ENCODE measurements at places on chromosomes 2 and 18.

DNA sequence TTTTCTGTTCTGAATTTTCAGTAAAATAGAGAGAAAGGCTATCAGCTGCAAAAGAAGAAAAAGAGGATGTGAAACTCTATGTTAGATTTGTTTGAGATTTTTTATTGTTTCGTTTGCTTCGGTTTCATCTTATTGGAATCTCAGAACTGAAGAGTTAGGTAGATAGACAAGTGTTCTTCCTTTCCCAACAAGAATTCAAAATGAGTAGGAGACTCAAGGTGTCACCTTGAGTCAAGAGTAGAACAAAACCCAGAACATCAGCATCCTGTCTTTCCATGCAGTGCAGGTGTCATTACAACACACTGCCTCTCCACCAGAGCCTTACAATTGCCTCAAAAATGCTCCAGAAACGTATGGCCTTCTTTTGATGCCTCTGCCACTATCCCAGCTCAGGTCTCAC lies 21.1 kb downstream of the NBAS start:
- DNase-seq = no peak

GRCh38 chr2:239545741-239546392 lies 145.0 kb upstream of the HDAC4 start:
- peak; percentile 25 for DNase-seq

- no peak for DNase-seq
Measured at GRCh38 chr18:34528177-34528576, 181.9 kb upstream of the DTNA start.

DNA sequence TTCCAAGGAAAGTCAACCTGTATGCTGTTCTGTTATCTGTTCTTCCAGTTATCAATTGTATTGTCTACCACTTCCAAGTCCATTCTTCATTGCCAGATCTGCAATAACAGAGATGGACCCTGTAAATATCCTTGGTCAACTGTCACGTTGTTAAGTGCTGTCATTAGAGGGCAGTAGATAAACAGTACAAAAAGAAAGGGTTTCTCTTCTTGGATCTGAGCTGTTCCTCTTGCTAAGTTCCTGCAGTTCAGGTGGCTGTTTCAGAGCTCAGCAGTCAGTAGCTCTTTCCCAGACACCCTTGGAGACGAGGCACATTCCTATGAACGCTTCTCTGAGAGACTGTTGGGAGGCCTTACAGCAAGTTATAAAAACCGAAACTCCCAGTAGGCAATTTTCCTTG lies 957.1 kb upstream of the CHAC2 start:
- DNase-seq = no peak

- no peak for DNase-seq
Measured at GRCh38 chr18:70044632-70045031, 97.0 kb upstream of the CD226 start.

- no peak for DNase-seq
Measured at GRCh38 chr2:36812196-36812595, 115.7 kb downstream of the VIT start.
